ENCODE measurements at places on chromosomes 12 and 14.

- no peak for DNase-seq
Observed at GRCh38 chr14:87305345-87305744, 687.6 kb downstream of the GALC start.

- DNase-seq: peak; percentile 7
Observed at GRCh38 chr12:14567351-14568162, at the start of gene PLBD1. Gene PLBD1 (minus strand): TSS chr12:14567883. CDS start chr12:14567696, 187 bp downstream.

DNA sequence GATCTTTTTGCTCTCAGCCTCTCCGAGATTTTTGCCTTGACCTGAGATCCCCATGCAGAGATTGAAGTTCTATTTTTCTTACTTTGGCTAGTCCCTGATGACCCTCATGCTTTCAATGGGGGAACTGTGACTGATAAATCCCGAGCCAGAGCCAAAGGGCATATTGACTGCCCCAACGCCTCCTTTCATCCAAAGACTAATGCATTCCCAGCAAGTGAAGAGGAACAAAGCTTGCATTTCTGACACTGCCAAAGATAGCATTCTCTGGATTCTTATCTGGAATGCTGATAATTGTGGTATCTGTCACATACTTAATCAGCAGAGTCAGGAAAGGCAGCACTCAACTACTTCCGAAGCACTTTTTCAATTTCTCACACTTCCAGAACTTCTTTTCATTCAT is 152.3 kb upstream of the EGLN3 start:
- DNase-seq: no peak

- no peak for DNase-seq
Observed at GRCh38 chr12:22979854-22980469, 355.0 kb downstream of the ETNK1 start.

GRCh38 chr14:104799244-104800014 is 1.5 kb upstream of the ZBTB42 start:
- no peak for DNase-seq

Measured in NCI-H226 (cell line).